ENCODE measurements at places on chromosomes 5 and 9.

DNA sequence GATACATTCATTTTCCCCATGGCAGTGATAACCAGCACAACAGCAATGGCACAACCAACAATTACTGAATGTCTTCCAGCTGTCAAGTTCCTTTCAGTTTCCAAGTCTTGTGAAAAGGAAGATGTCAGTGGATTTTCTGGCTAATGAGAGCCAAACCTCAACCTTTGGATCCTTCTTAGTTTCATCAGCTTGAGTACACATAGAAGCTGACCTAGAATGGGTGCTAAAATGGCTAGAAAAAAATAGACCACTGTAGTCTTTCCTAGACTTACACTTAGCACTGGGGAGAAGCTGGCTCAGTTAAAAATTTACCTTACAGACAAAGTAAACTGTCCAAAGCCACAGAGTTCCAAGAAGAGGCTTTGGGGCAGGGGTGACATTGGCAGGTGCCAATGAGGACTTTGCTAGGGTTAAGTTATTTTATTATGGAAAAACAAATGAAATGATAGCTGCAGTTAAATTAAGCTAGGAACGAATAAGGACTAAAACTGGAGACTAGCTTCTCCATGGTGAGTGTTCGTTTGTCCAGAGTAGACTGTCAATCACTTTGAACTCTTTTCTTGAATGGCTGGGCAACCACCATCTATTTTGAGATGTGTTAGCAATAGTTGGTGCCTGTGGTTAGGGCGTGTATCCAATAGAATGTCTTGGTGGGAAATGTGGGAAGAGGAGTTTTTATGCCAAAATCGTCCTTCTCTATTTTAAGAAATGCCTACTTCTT lies 25.9 kb upstream of the TXN start:
- no peak for DNase-seq

GRCh38 chr9:133151041-133151440 lies 12.7 kb downstream of the GBGT1 start:
- DNase-seq = no peak

GRCh38 chr9:82273121-82273520 lies 284.5 kb downstream of the SPATA31D1 start:
- DNase-seq = no peak

DNA sequence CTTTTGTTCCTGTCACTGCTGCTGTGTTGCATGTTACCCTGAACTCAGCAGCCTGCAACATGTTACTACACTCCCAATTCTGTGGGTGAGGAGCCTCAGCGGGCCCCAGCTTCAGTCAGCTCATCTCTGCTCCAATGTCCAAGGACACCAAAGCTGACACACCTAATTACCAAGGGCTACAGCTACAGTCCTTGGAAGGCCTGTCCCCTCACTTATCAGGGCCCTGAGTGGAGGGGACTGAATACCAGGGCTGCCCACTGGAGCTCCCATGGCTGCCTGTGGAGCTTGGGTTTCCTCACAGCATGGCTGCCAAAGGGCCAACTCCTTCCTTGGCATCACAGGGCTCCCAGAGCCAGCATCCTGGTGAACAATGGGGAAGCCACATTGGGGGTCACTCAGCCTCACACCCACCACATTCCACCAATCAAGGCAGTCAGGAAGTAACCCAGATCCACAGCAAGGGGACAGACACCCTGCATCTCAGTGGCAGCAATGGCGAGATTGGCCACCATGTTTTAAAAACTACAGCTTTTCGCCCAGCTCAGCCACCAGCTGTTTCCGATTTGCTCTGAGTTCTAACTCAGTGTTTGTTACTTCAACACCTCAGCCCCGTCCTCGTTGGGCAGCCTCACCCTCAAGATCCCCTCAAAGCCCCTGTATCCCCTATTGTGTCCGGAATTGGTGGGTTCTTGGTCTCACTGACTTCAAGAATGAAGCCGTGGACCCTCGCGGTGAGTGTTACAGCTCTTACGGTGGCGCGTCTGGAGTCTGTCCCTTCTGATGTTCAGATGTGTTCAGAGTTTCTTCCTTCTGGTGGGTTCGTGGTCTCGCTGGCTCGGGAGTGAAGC lies 18.9 kb downstream of the SEMA4D start:
- DNase-seq = no peak

DNA sequence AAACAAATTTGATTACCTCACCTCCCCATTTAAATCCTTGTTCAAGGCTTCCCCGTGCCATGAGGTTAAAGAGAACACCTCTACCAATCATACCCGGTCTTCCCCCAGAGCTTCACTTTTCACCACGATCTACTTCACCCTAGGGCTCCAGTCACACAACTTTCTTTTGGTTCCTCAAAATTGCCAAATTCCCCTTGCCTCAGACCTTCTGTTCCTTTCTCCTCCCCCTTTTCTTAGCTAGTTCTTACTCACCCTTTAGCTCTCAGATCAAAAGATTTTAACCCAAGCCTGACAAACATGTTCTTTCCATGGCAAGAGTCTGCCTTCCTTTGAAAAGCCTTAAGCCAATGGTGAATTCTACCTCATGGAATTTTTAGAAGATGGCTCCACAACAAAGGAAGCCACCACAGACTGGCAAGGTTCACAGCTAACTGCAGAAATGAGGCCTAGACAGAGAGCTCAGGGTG lies 56.7 kb downstream of the MAPKAP1 start:
- DNase-seq = peak; percentile 33

GRCh38 chr9:5586391-5586802 lies 42.5 kb upstream of the RIC1 start:
- no peak for DNase-seq

DNA sequence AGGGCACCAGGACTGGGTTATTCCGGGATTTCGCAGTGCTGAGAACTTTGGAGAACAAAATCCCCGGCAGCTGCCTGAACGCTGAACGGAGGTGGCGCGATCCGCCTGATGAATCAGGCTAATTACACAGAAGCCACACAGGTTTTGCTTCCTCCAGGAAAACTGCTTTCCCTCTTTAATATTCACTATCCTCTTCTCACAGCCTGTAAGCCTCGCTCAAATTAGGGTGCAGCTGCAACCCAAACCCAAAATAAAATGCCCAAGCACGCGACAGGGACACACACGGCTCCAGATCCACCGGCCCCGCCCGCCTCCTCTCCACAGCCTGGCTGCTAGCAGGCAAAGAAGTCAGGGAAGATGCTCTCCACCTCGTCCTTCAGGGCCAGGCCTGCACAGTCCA lies 6.0 kb downstream of the SOHLH1 start:
- no peak for DNase-seq

- no peak for DNase-seq
Observed at GRCh38 chr5:125200866-125201373, 454.5 kb upstream of the ZNF608 start.

- no peak for DNase-seq
Observed at GRCh38 chr5:161400583-161400982, 145.9 kb downstream of the GABRB2 start.

GRCh38 chr5:5634817-5635216 lies 212.3 kb downstream of the ICE1 start:
- no peak for DNase-seq

DNA sequence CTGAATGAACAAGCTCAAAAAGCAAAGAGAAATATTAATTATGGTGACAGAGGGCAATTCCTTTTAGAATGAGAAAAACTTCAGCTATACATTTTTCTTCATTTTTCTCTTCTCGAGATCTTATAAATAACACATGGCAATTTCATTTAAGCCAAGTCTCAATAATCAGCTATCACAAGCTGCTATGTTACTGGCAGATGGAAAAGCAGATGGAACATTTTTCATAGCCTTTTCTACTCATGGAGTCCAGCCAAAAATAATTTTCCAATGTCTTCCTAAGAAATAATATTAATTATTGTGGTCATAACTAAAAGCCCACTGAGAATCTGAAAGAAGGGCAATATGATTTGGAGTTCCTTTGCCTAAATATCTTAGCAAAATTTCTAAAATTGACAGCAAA lies 35.6 kb downstream of the SKIC3 start:
- no peak for DNase-seq

DNA sequence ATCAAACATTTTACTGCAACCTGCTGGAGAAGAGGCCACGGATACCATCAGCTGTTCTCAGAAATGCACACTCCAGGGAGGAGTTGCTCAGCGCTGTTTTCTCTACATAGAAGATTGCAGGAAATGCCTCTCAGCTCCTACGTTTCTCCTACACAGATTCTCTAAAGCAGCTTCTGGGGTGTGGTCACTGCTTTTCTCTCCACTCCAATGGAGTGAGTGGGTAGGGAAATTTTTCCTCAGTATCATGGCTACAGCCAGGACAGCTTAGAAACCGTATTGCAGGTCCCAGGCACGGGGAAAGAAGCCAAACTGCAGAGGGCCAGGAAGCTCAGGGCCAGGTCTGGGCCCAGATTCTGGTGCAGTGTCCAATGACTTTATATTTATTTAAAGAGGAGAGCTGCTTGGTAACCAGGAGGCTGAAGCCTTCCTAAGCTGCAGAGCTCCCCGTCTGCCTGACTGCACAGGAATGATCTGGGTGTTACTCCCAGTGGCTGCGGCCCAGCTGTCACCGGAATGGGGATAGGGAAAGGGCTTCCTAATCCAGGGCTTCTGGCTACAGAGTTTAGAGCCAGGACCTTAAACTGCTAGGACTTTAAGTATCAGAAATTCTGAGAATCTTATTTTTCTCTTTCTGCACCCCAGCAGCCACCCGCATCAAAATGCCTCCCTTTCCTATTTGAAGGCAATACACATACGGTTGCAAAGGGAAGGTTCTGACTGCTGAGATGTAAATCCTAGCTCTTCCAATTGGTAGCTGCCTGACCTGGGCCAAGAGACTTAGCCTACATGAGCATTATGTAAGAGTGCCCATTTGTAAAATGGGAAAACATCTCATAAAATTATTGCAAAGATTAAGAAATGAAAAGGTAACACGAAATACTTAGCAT lies 1.4 kb upstream of the SPTAN1 start:
- no peak for DNase-seq

GRCh38 chr9:35960039-35960655 lies 2.2 kb upstream of the OR2S2 start:
- DNase-seq = no peak

DNA sequence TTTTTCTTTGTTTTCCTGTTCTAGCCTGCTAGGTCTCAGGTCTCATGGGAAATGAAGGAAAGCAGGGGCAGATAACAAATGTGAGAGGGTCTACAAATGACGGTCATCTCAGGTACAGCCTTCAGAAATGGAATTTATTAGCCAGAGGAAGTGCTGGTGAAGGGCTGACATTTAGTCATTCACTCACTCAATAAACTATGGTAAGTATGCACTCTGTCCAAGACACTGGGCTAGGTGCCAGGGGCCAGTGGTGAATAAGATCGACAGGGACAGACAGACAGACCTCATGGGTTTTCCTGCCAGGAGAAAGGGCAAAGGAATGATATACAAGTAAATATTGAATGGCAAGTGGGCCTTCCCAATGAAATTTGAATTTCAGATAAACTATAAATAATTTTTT lies 6.3 kb downstream of the PDE6A start:
- DNase-seq = no peak

DNA sequence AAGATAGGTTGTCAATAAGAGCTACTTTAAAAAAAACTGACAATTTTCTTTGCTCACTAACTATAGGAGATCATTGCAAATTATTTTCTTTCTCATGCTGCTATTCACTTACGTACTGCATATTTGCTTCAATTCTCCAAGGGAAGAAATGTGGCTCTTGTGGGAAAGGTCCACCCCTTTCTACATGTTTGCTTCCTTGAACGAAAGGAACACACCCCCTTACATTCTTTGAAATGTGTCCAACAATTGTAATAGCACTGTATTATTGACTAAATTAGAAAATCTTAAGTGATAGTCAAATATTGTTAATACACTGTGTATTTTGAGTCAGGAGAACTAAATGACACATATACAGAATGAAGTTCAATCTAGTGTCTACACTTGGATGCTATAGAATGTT lies 5.2 kb downstream of the MEF2C start:
- DNase-seq = no peak

GRCh38 chr9:95515272-95516113 lies 1.3 kb downstream of the PTCH1 start:
- DNase-seq = peak; percentile 18

DNA sequence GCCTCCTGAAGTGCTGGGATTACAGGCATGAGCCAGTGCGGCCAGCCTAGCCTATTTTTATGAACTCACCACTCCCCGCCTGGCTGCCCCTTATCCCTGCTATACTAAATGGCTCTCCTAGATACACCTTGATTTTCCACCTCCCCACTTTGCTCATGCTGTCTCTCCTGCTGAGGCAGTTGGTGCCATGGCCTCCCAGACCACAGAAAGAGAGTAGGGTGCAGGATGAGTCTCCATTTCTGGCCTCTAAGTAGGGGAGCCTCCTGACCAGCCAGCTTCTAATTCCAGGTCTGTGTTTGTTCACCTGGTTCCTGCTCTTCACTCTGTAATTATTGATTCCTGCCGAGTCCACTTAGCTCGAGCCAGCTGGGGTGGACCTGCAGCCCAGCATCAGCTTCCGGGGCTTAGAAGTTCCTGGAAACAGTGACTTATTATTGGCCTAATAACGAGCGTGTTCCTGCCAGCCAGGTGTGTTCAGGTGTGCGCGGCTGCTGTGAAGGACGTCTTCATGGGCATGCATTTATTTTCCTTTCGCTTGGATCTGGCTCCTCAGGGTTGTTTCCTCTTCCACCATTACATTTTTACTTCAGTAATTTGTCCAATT lies 34.0 kb downstream of the ZNF618 start:
- DNase-seq = no peak

DNA sequence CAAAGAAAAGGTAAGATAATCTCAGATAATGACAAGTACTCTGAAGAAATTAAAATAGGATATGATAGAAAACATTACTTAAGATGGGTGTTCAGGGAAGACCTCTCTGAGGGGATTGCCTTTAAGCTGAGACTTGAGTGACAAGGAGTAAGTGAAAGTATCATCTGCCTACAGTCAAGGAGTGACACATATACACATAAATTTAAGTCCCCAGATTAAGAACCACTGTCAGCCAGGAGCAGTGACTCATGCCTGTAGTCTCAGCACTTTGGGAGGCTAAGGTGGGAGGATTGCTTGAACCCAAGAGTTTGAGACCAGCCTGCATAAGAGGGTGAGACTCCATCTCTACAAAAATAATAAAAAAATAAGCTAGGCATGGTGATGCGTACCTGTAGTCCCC lies 19.7 kb upstream of the ANKHD1 start:
- DNase-seq = no peak

DNA sequence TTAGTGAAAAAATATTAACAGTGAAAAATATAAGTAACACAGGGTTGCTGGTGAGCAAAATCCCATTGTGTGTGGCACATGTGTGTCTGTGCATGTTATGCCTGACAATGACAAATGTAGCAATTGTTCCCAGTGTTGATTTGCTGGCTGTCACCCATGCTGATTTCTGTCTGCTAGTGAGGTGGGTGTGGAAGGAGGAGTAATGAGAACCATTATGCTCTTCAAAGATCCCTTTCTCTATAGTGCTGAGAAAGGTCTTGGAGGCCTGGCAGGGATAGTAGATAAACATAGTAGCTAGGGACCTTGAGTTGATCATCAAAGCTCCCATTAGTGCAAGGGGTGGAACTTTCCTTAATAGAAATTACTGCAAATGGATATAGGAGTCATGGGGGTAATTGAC lies 152.5 kb upstream of the CLINT1 start:
- DNase-seq = no peak

- DNase-seq = no peak
Observed at GRCh38 chr5:132003170-132003744, 8.2 kb downstream of the ACSL6 start.

- DNase-seq = no peak
Observed at GRCh38 chr5:160496784-160497183, 75.1 kb downstream of the PTTG1 start.

- DNase-seq = no peak
Observed at GRCh38 chr5:36885566-36886485, 9.3 kb downstream of the NIPBL start.

All from CD4-positive, alpha-beta T cell treated with Interferon gamma for 1 hour (primary cell).